Esophagus muscularis mucosa (tissue), 4 donors: ENCODE measurements at places on chromosomes 1 and 21. TPM values are rescaled to one million over a fixed set of nuclear protein-coding genes. Genes with fewer than 3 reads are reported as not detected.

GRCh38 chr1:26822737-26823395, 3.6 kb upstream of the ZDHHC18 start:
- H3K36me3 ChIP-seq, result no peaks in the 10 kb centered on the region
- DNase-seq, result no peak
- no peak overlapping the region for H3K27ac ChIP-seq

TARS2 gene
- 5.8 TPM for total RNA-seq

AK4 gene
- total RNA-seq, result 46.4 TPM

KRTAP13-2 gene
- not detected for total RNA-seq

RHEX gene
- total RNA-seq, result 8.4 TPM

DNA sequence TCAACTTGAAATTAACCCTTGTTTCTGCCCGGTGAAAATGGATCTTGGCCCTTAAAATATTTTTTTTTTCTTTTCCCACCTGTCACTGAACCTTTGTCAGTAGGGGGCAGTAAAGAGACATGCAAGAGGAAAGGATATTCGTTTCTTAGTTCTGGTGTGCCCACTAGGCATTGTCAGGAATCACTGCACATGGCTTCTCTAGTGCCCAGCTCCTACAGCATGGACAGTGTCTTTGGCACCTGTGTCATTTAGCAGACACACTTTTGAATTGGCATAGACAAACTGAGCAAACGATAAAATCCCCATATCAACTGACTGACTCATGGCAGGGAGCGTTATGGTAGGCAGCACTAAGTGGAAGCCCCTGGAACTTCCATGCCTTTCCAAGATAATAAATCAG, 1048.1 kb downstream of the BRINP3 start:
- no peaks in the 10 kb centered on the region for H3K27me3 ChIP-seq
- no peaks in the 10 kb centered on the region for H3K4me1 ChIP-seq
- H3K36me3 ChIP-seq, result no peaks in the 10 kb centered on the region
- no peak overlapping the region for H3K27ac ChIP-seq
- DNase-seq, result no peak

DNA sequence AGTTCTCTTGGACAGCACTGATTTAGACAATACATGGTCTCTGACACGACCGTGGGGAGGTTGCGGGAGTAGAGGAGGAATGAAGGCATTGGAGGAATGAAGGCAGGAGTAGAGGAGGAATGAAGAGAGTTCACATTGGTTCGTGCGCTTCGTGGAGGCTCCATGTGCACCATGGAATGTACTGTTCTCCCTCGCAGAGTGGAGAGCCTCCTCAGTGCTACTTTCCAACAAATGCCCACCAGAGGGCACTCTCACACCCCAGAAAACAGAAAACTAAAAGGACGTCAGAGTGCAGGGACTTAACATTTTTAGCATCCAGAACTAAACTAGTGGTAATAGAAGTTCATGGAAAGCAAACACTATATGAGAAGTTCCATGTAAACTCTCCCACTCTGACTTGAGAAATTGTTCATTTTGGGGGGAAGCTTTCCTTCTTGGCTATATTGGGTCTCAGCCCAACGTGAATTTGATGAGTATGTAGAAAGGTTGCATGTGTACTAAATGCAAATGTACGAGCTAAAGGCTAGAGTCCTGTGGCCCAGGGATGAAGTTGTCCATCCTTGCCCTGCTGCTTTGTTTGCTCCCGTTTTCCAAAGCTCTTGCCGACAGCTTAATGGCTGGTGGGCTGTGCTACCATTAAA, 211.6 kb downstream of the LMX1A start:
- H3K4me3 ChIP-seq, result no peak overlapping the region
- H3K27me3 ChIP-seq, result peaks cover 32% of the 10 kb centered on the region
- no peaks in the 10 kb centered on the region for H3K4me1 ChIP-seq
- H3K36me3 ChIP-seq, result no peaks in the 10 kb centered on the region
- no peak overlapping the region for H3K27ac ChIP-seq

KRTAP19-3 gene
- total RNA-seq, result not detected

GJB3 gene
- total RNA-seq, result not detected

DNA sequence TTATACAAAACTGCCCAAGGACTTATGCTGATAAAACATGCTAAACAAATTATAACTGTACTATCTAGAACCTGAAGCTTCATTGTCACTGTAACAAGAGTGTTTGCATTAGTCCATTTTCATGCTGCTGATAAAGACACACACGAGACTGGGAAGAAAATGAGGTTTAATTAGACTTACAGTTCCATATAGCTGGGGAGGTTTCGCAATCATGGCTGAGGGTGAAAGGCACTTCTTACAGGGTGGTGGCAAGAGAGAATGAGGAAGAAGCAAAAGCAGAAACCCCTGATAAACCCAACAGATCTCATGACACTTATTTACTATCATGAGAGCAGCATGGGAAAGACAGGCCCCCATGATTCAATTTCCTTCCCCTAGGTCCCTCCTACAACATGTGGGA, 100.4 kb downstream of the SPATA6 start:
- no peak overlapping the region for H3K4me3 ChIP-seq
- DNase-seq, result no peak
- H3K27me3 ChIP-seq, result no peaks in the 10 kb centered on the region
- no peak overlapping the region for H3K27ac ChIP-seq

RHD gene
- total RNA-seq, result not detected

HYI gene
- total RNA-seq, result 36.3 TPM

HLX gene
- 16.0 TPM for total RNA-seq

DNA sequence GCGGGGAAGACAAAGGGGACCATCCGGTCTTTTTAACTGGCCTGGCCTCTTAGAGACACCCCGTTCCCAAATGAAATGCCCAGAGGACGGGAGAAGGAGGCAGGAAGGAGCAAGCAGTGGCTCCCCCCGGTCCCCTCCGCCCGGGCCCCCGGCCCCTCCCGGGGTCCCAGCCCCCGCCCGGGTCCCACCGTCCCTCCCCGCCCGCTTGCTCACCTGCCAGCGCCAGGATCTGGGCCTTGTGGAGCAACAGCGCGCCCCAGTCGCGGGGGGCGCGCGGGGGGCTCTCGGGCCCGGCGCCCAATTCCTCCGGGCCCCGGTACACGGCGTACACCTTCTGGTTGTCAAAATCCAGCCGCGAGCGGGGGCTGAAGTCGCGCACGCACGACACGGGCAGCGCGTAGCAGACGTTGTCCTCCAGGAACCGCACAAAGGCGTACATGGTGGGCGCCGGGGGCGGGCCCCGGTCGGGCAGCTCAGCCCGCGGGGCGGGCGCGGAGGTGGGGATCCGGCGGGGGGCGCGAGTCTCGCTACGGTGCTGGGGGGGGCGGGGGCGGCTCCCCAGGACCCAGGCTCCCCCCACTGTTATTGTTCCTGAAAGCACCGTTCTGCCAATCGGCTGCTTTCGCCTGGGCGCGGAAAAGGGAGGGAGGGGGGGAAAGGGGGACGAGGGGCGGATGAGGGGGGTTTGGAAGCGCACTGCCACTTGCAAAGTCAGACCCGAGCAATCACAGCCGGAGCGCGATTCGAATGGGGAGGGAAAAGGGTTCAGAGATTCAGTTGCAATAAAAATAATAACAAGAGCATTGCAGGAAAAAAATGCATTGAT, at the start of gene BEND5:
TSS of gene BEND5 (minus strand) at position 499 of the 826 bp plus-strand sequence. CDS start at position 439, 60 bp downstream.
- H3K36me3 ChIP-seq, result no peaks in the 10 kb centered on the region
- H3K27me3 ChIP-seq, result no peaks in the 10 kb centered on the region
- H3K4me3 ChIP-seq, result peak within 1 kb of the TSS; percentile 71
- peak; percentile 92 for DNase-seq
- H3K27ac ChIP-seq, result peak within 1 kb of the TSS; percentile 88

GRCh38 chr1:165162671-165163241, 193.8 kb downstream of the LMX1A start:
- DNase-seq, result no peak
- no peaks in the 10 kb centered on the region for H3K27me3 ChIP-seq
- H3K4me3 ChIP-seq, result no peak overlapping the region
- H3K4me1 ChIP-seq, result no peaks in the 10 kb centered on the region
- H3K27ac ChIP-seq, result no peak overlapping the region

ALX3 gene
- total RNA-seq, result not detected

RSPH1 gene
- 0.78 TPM for total RNA-seq

- no peak overlapping the region for H3K4me3 ChIP-seq
- H3K36me3 ChIP-seq, result peaks cover 43% of the 10 kb centered on the region
- H3K27me3 ChIP-seq, result no peaks in the 10 kb centered on the region
Observed at GRCh38 chr1:91718877-91719276, 167.1 kb downstream of the TGFBR3 start.

GRCh38 chr1:32891241-32891570, 4.9 kb downstream of the HPCA start:
- no peak for DNase-seq
- H3K27me3 ChIP-seq, result peaks cover 18% of the 10 kb centered on the region
- H3K4me1 ChIP-seq, result peaks cover 20% of the 10 kb centered on the region
- H3K27ac ChIP-seq, result no peak overlapping the region
- no peaks in the 10 kb centered on the region for H3K36me3 ChIP-seq

ADAMTSL4 gene
- 55.5 TPM for total RNA-seq

KIF17 gene
- 2.5 TPM for total RNA-seq

TCHHL1 gene
- not detected for total RNA-seq

DNA sequence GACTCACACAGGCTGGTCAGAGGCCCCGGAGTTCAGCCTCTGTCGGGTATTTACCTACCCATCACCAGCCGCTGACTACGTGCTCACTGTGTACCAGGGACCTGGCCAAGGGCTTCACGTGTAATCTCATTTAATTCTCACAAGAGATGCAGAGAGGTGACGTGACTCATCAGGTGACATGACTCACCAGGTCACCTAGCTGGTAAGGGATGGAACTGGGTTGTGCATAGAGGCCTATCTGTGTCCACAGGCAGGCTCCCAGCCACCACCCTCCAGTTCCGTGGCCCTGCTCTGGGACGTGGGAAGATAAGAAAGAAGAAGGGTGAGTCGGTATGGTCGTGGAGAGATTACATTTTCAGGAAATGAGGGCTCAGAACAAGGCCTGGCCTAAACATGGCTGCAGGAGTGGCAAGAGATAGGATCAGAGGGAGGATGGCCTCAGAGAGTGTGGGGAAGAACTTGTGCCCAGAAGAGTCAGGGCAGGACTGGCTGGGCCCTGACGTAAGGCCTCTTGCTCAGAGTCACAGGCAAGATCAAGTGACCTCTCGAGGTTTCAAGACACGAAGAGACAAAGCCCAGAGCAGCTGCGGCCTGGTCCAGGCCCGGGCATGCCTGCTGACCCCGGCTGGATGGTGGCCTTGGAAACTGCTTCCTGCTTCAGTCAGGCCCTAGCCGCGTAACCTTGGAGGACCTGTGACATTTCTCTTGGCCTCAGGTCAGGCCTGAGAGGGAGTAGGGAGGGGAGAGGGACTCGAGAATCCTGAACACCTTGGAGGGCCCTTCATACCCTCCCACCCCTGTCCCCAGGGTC, 52.7 kb upstream of the WASF2 start:
- peak overlapping the region; percentile 86 for H3K27ac ChIP-seq
- peaks cover 15% of the 10 kb centered on the region for H3K36me3 ChIP-seq
- DNase-seq, result no peak
- H3K4me3 ChIP-seq, result no peak overlapping the region
- peaks cover 97% of the 10 kb centered on the region for H3K4me1 ChIP-seq
- no peaks in the 10 kb centered on the region for H3K27me3 ChIP-seq

- no peaks in the 10 kb centered on the region for H3K27me3 ChIP-seq
- peaks cover 3% of the 10 kb centered on the region for H3K36me3 ChIP-seq
- H3K4me3 ChIP-seq, result peak overlapping the region; percentile 24
- H3K4me1 ChIP-seq, result no peaks in the 10 kb centered on the region
- H3K27ac ChIP-seq, result peak overlapping the region; percentile 41
- no peak for DNase-seq
Observed at GRCh38 chr21:36297406-36297937, 22.5 kb upstream of the MORC3 start.

DNA sequence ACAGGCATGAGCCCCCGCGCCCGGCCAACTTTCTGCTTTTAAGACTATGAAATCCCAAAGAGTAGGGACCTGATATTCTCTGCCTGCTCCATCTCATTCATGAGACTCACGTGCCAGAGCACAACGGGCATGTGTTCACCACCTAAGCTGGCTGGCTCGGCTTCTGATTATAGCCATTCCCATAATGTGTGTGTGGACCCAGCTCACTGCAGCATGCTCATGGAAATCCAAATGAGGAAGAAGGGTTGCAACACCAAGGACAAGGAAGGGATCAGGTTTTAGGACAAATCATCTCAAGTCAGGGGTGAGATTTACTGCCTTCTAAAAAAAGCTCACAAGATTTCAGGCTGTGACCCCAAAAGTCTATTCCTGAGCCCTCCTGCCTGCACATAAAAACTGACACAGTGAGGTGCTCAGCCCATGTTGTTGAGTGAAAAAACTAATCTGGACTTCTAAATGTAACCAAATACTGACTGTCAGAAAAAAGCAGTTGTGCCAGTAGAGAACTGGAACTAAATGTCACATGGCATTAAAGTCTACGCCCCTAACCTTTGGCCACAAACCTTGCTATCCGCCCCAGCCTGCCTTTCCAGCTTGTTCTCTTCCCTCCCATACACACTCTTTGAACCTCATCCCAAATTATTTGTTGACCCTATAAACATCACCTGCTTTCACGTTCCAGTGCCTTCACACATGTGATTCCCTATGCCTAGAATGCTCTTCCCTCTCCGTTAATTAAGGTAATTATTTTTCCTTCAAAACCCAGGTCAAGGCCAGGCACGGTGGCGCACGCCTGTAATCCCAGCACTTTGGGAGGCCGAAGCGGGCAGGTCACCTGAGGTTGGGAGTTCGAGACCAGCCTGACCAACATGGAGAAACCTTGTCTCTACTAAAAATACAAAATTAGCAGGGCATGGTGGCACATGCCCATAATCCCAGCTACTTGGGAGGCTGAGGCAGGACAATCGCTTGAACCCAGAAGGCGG, 9.1 kb upstream of the COA7 start:
- no peak for DNase-seq
- no peak overlapping the region for H3K4me3 ChIP-seq
- H3K4me1 ChIP-seq, result peaks cover 24% of the 10 kb centered on the region
- no peaks in the 10 kb centered on the region for H3K36me3 ChIP-seq
- H3K27ac ChIP-seq, result peak overlapping the region; percentile 71

SPRR2F gene
- total RNA-seq, result not detected

VHLL gene
- not detected for total RNA-seq

- no peak for DNase-seq
- no peak overlapping the region for H3K4me3 ChIP-seq
- H3K36me3 ChIP-seq, result peaks cover 67% of the 10 kb centered on the region
- no peak overlapping the region for H3K27ac ChIP-seq
Observed at GRCh38 chr1:1753607-1754005, 24.7 kb downstream of the NADK start.

QSOX1 gene
- 104 TPM for total RNA-seq

GRCh38 chr1:99352821-99353220, 88.5 kb downstream of the PLPPR4 start:
- H3K4me3 ChIP-seq, result no peak overlapping the region
- DNase-seq, result no peak
- no peaks in the 10 kb centered on the region for H3K27me3 ChIP-seq
- H3K36me3 ChIP-seq, result no peaks in the 10 kb centered on the region
- no peaks in the 10 kb centered on the region for H3K4me1 ChIP-seq

- H3K27me3 ChIP-seq, result no peaks in the 10 kb centered on the region
- H3K27ac ChIP-seq, result no peak overlapping the region
- H3K4me1 ChIP-seq, result no peaks in the 10 kb centered on the region
- H3K36me3 ChIP-seq, result no peaks in the 10 kb centered on the region
Observed at GRCh38 chr1:160494620-160495019, 28.4 kb downstream of the SLAMF6 start.

GRCh38 chr1:48936436-48936835, 159.7 kb upstream of the BEND5 start:
- no peaks in the 10 kb centered on the region for H3K36me3 ChIP-seq
- H3K4me3 ChIP-seq, result no peak overlapping the region
- no peak overlapping the region for H3K27ac ChIP-seq
- H3K4me1 ChIP-seq, result no peaks in the 10 kb centered on the region
- no peak for DNase-seq

SEMA6C gene
- 5.4 TPM for total RNA-seq

- no peak overlapping the region for H3K4me3 ChIP-seq
- DNase-seq, result peak; percentile 77
- H3K36me3 ChIP-seq, result no peaks in the 10 kb centered on the region
- H3K27ac ChIP-seq, result no peak overlapping the region
Observed at GRCh38 chr1:234188454-234188792, 184.8 kb upstream of the COA6 start.

LEFTY1 gene
- total RNA-seq, result not detected
